ENCODE measurements at places on chromosomes 7 and 10.

GRCh38 chr10:22552888-22553378, 161.4 kb downstream of the PIP4K2A start:
- no peak overlapping the region for H3K4me3 ChIP-seq
- peaks cover 38% of the 10 kb centered on the region for H3K36me3 ChIP-seq
- H3K4me1 ChIP-seq, result peaks cover 50% of the 10 kb centered on the region
- peak overlapping the region; percentile 36 for H3K27ac ChIP-seq

DNA sequence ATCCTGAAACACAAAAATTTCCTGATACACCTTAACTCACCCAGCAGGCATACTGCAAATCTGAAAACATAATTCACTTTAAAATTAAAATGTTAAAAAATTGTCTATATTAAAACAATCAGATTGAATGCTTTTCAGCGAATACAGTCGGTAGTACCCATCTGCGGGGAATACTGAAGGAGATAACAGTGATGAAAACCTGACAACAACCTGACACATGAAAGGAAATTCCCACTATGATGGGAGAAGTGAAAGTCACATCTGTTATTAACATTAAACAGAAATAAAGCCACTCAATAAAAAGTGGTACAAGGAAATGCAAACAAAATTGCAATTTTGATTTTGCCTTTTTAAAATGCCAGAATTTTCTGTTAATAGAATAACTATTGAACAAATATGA, 448.0 kb upstream of the SEMA3A start:
- no peak overlapping the region for H3K4me3 ChIP-seq
- H3K27me3 ChIP-seq, result no peaks in the 10 kb centered on the region
- DNase-seq, result no peak
- H3K36me3 ChIP-seq, result no peaks in the 10 kb centered on the region
- no peaks in the 10 kb centered on the region for H3K4me1 ChIP-seq

- H3K4me1 ChIP-seq, result peaks cover 32% of the 10 kb centered on the region
- H3K27ac ChIP-seq, result peak overlapping the region; percentile 73
- DNase-seq, result no peak
- H3K4me3 ChIP-seq, result peak overlapping the region; percentile 74
Observed at GRCh38 chr10:86411281-86411841, 44.8 kb upstream of the GRID1 start.

GRCh38 chr10:53430127-53430891, 657.7 kb upstream of the MBL2 start:
- H3K4me3 ChIP-seq, result no peak overlapping the region
- H3K27me3 ChIP-seq, result no peaks in the 10 kb centered on the region
- no peak for DNase-seq
- no peak overlapping the region for H3K27ac ChIP-seq
- H3K4me1 ChIP-seq, result no peaks in the 10 kb centered on the region

- no peaks in the 10 kb centered on the region for H3K36me3 ChIP-seq
- H3K27ac ChIP-seq, result no peak overlapping the region
- no peak overlapping the region for H3K4me3 ChIP-seq
- DNase-seq, result no peak
- H3K27me3 ChIP-seq, result no peaks in the 10 kb centered on the region
Observed at GRCh38 chr10:72736828-72737220, 44.9 kb downstream of the MCU start.

Data from immature natural killer cell (primary cell).